ENCODE measurements at places on chromosomes 3 and 15.

- DNase-seq = no peak
These were observed 54.0 kb downstream of the ETV5 start for GRCh38 chr3:186054792-186055352.

GRCh38 chr15:100612539-100612938 is 10.2 kb downstream of the ASB7 start:
- DNase-seq = no peak

GRCh38 chr3:172717493-172718088 is 6.7 kb upstream of the NCEH1 start:
- no peak for DNase-seq

GRCh38 chr3:102532901-102533300 is 98.1 kb downstream of the ZPLD1 start:
- DNase-seq = no peak

GRCh38 chr15:62060896-62061280 is 641 bp upstream of the VPS13C start:
- no peak for DNase-seq

DNA sequence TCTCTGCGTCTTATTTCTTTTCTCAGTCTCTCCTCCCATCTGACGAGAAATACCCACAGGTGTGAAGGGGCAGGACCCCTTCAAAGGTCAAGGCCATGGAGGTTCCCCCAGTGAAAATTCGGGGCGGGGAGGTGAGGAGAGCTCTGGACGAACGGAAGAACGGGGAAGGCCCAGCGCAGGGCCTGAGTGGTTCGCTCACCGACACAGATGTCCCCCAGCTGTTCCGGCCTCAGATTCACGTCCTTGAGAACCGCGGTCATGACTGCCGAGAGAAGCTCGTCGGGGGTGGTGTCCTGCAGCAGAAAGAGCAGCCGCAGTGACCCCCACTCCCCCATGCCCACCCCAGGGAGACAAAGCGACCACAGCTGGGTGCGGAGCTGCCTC is 542 bp downstream of the ACAA1 start:
- no peak for DNase-seq

DNA sequence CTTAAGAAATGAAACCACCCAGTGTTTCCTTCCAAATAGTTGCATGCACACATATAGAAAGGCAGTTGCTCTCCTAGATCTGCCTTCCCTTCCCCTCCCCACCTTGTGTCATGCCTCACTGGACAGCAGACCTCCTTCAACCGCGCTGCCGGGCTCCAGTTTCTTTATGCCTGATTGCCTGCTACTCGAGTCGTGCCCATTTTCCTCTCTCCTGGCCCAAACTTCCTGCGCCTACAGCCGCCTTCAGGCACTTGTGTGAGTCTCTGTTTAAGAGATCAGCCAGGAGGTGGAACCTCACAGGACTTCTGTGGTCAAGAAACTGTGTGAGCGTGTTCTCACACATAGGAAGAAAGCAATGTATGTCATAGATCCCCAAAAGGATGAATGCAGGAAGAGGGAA is 8.8 kb upstream of the FAM107A start:
- no peak for DNase-seq

DNA sequence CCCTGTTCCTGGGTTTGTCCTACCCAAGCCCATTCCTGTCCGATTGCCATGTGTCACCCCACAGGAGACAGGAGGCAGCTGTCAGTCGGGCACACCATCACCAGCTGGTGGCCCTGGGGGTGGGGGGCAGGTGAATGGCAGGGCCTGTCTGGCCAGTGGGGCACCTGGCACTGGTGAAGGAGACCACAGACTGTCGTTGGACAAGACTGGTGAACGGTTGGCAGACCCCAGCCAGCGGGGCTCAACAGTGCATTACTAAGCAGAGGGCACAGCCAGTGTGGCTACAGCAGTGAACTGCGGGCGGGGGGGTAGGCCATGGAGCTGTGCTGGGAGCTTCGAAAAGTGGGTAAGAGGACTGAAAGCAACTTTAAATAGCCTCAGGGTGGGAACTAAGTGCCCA is 2.1 kb downstream of the SEMA7A start:
- no peak for DNase-seq

- no peak for DNase-seq
These were observed 191.9 kb upstream of the LINGO1 start for GRCh38 chr15:77824361-77825251.

DNA sequence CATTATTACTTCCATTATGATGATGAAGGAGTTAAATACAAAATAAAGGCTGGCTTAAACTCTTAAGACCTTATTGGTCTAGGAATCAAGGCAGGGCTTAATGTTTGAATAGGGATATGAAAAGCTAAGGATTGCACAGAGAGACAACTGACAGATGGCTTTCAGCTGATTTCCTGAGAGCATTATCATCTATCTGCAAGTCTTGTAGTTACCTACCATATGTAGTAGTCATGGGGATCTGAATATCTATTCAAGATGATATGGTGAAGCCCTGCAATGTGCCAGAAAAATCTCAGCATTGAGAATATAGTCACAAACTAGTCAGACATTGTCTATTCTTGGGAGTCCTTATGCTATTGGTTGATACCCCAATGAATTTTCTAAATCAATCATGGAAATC is 47.5 kb upstream of the CHMP2B start:
- DNase-seq = peak; percentile 29

DNA sequence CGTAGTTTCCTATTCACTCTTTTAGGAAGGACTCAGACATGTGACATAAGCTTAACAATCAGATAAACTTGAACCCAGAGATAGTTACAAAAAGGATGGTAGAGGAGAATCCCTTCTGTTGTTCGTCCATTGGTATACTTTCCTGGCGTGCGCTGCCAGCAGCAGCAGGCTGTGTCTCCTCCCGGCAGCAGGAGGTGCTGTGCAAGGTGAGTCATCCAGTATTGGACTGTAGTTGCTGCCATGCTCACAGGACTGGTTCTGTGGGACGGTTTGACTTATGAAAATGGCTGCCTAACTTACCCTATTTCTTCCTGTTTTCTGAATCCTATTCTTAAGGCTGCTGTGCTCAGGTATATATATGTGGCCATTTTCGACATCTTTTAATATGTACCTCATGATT is 253.4 kb upstream of the LRRC3B start:
- DNase-seq = no peak

- DNase-seq = no peak
These were observed 23.0 kb upstream of the CCK start for GRCh38 chr3:42289026-42289425.

DNA sequence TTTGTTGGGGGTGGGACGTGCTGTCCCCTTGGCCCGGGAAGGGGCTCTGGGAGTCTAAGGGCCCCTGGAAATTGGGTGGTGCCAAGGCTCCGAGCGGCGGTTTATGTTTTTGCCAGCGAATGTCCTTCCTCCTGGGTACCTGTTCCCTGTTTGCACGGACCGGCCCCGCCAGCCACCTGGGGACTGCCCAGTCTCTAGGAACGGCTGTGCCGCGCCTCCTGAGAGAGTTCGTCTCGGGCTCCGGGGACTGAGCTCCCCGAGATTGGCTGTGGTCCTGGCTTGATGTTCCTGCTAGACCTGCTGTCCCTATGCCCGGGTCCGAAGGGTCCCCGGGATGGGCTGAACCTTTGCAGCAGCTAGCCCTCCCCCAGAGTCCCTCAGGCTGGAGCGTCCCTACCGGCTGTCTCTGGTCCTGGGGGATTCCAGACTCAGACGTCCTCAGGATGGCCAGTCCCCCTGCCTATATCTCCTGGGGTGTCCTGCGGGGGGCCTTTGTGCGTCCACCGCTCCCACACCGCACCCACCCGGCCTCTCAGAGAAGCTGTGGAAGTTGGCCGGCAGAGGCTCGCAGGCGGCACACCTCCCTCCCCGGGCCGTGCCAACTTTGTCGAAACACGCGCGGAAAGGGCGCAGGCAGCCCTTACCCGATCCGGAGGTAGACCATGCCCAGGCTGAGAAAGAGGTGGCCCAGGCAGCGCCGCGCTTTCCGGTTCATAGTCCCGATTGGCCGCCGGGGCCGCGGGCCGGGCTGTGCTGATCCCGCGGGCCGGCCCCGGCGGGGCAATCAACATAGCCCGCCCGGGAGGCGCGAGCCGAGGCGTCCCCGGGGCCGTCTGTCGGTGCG is 547 bp downstream of the WNT7A start:
- DNase-seq = peak; percentile 48

- peak; percentile 30 for DNase-seq
These were observed 18.9 kb downstream of the MUC20 start for GRCh38 chr3:195739561-195740111.

DNA sequence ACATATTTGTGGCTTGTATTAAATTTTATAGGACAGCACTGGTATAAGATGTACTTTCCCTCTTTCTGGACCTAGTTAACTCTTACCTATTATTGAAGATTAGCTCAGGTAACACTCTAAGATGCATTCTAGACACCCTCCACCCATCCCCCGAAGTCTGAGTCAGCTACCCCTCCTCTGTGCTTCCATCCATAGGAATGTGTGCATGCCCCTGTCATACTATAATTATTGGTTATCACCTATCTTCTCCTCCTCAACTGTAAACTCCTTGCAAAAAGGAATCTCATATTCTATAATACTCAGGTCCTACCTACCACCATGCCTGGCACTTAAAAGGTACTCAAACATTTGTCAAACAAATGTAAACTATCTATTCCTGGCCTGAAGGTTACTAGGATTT is 3.0 kb downstream of the PEAK1 start:
- no peak for DNase-seq

DNA sequence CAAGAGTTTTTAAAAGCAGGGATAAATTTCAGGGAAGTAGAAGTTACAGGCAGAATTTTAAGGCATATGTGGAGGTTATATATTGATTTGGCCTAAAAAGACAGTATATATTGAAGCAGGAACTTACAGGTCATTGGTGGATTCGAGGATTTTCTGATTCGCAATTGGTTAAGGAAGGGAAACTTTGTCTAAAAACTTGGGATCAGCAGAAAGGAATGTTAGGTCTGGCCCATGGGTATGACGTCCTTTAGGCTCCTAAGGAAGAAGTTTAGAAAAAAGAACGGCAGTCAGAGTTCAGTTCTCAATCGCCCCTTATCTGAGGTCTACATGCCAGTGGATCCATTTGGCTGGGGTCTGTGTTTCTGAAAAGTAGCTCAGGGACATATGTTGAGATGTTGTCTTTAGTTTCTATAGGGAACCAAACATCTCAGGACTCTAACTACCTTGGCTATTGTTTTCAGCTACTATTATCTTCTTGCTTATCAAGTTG is 33.2 kb upstream of the ACP3 start:
- no peak for DNase-seq

- DNase-seq = no peak
These were observed 322.1 kb downstream of the PYDC2 start for GRCh38 chr3:191783024-191783423.

GRCh38 chr15:96339619-96340347 is 9.3 kb downstream of the NR2F2 start:
- DNase-seq = no peak

DNA sequence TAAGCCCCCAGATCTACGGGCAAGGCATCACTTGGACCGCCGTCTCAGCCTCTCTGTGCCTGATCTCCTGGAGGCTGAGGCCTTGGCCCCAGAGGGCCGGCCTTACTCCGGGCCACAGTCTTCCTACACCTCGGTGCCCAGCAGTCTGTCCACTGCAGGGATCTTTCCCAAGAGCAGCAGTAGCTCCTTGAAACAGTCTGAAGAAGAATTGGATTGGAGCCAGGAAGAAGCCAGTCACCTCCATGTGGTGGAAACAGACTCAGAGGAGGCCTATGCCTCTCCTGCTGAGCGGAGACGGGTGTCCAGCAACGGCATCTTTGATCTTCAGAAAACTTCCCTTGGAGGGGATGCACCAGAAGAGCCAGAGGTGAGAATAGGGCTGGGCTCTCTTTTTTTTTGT is 67.0 kb downstream of the MCTP2 start:
- no peak for DNase-seq

GRCh38 chr15:76070921-76071635 is 11.3 kb downstream of the TMEM266 start:
- DNase-seq = no peak

DNA sequence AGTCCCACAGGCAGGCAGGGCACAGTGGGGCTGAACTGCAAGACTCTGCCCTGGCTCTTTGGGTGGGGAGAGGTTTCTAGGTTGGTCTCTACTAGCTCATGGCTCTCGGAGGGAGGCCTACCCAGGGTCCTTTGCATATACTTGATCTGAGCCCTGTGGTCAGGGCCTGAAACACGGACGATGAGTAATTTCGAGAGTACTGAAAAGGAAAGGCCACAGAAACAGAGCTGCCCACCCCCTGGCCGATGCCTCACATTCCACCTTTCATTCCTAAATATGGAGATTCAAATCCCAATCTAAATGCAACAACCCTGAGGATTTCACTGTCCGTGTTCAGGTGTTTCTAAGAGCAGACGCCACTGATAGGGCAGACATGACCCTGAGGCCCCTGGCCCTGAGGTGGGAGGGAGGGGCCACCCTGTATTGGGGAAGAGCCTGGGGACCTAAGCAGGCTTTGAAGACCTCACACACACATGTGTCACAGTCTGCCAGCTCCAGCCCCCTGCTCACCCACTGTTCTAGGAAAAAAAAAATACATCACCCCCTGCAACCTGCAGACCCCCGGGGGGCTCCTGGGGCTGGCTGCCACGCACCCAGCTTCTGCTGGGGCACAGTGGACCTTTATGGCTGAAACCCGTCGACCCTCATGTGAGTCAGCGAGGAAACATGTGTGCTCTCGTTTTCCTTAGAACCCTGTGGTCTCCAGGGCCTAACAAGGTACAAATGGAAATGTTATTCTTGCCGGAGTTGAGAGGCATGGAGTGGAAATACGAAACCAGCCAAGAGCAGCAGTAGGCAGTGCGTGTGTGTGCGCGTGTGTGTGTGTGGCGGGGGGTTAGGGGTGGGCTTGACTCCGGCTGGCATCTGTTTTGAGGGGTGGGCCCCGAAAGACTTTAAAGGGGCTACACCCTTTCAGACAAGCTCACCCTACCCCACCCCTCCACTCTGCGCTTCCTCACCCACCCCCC is 112.7 kb downstream of the CHSY1 start:
- peak; percentile 18 for DNase-seq

- peak; percentile 30 for DNase-seq
These were observed 25.8 kb downstream of the RAF1 start for GRCh38 chr3:12638105-12638504.
